ENCODE measurements at places on chromosomes 2 and 18.
A peak's percentile ranks its signal among the peaks of the same experiment; 100 is the strongest.

DNA sequence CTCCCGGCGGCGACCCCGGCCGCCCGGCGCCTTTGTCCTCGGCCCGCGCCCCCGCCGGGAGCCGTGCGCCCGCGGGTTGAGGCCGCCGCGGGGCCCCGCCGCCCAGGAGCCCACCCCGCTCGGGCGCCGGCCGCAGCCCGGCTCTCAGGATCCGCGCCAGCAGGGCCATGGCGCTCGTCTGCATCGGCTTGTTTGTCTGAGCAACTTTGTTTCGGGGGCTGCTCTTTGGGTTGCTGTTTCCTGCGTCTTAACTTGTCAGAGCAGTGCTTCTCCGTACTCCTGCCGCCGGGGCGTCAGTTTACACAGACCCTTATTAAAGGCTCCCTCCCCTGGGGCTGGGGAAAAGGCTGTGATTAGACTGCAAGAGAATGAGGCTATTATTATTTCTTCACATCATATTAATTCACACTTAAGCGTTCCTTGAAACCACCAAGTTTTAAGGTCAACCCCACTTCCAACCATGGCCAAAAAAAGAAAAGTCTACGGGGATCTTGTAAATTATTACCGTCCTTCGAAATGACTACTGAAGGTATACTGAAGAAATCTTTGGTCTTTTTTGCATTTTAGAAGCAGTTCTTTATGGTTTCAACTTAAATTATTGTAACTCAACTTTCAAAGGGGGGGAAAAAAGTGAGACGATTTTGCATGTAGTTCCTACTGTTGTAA is at the start of gene CYP27C1:
TSS of gene CYP27C1 (minus strand) at position 198 of the 666 bp plus-strand sequence. CDS start at position 169, 29 bp downstream.
- peak; percentile 36 for DNase-seq

DNA sequence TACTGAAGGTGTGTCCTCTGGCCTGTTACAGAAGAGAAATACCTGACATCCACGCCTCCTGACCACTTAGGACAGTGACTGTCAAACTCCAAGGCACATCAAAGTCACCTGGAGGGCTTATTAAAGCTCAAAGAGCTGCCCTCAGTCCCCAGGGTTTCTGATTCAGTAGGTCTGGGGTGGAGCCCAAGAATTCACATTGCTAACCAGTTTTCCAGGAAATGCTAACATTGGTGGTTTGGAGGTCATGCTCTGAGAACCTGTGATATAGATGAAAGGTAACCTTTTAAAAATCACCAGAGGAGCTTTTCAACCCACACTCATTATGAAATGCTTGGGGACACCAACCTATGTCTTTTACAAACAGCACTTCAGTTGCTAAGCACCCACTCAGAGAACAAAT is 172.3 kb downstream of the ALK start:
- DNase-seq = peak; percentile 37

GRCh38 chr18:22378672-22379282 is 38.9 kb downstream of the CTAGE1 start:
- DNase-seq = peak; percentile 11

GRCh38 chr2:7691961-7692656 is 774.9 kb downstream of the RNF144A start:
- peak; percentile 3 for DNase-seq

DNA sequence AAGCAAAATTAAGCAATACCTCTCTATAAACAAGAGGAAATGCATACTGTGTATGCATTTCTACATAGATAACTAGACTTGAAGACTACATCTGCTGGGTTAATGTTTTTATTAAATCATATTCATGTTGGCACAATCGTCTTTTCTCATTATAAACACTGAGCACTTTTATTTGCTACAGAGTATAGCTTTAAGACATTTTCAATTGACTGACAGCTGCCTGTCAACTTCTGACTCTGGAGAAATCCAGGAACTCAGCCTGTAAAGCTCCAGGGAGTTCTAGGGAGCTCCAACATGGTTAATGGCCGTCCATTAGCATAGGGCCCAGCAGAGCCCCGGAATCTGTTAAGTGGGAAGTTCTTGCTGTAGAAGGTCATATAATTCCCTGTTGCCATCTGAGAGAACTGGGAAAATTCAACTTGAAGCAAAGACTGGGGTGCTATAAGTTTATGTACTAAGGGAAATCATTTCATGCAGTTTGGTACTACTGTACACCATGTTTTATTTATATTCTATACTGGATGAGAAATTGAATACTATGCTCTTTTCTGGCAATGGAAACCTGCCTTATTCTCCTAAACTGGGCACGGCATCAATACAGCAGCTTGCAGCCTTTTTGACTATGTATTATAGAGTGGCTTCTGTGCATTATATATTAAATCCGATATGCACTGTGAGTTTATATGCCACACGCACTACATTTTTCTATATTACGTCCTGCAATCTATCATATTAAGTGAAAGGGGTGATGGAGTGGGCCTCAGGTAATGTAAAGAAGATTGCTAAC is 243.5 kb upstream of the ZNF521 start:
- no peak for DNase-seq

DNA sequence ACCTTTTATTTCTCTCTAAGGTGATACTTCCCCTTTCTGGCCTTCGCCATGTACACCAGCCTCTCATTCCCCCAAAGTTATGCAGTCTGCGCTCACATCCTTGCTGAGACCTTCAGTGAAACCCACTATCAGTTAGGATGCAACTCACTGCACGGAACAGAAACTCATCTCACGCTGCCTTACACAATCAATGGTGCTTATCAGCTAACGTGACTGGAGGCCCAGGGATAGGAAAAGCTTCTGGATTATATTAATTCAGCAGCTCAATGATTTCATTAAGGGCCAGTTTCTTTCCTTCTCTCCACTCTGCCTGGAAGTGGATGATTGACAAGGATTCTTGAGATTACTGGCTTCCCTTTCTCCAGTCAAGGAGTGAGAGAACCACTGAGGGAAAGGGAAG is 44.8 kb downstream of the CDH2 start:
- DNase-seq = no peak

DNA sequence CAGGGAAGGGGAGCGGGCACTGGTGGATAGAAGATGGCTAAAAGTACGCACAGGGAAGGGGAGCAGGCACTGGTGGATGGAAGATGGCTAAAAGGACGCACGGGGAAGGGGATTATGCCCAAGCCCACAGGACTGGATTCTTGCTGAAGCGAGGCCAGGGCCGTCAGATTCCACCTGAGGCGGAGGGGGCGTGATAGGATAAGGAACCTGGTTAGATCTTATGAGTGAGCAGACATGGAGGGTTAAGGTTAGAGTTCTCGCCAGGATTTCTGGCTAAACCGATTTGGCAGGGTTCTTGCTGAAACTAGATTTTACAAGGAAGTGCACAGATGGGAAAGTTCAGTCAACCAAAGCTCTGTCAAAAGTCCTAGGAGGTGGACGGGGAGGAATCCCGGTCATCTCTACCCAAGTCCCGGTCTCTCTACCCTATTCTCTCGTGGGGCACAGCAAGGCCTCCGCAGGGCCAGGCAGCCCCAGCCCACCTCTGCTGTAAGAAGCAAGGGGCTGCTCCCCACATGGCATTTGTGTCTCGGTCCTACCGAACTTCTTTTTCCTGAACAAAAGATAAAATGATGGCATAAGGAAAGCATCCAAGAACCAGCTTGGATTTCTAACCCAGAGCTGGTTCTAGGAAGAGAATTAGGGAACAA is 140.8 kb downstream of the PTGR3 start:
- DNase-seq = no peak

- no peak for DNase-seq
Observed at GRCh38 chr18:32974421-32975162, 201.8 kb upstream of the KLHL14 start.

DNA sequence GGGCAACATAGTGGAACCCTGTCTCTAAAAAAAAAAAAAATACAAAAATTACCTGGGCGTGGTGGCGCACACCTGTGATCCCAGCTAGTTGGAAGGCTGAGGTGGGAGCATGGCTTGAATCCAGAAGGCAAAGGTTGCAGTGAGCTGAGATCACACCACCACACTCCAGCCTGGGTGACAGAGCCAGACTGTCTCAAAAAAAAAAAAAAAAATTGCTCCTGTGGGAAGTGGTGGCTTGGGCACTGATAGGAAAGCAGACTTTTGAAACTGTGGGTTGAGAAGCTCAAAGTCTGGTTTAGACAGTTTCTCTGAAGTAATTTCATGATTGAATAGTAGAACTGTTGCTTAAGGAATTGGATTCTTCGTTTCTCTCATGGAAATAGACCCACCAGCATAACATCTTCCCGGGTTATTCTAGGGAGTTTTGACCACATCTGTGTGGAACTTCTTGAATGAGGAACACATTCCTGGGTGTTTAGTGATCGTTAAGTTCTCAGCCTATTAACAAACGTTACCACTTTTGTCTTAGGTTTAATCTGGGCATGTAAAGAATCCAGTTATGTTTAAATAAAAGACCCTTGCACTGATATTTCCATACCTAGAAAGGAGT is 33.5 kb downstream of the GRHL1 start:
- DNase-seq = no peak

- no peak for DNase-seq
Observed at GRCh38 chr2:66109419-66109818, 325.5 kb upstream of the MEIS1 start.

DNA sequence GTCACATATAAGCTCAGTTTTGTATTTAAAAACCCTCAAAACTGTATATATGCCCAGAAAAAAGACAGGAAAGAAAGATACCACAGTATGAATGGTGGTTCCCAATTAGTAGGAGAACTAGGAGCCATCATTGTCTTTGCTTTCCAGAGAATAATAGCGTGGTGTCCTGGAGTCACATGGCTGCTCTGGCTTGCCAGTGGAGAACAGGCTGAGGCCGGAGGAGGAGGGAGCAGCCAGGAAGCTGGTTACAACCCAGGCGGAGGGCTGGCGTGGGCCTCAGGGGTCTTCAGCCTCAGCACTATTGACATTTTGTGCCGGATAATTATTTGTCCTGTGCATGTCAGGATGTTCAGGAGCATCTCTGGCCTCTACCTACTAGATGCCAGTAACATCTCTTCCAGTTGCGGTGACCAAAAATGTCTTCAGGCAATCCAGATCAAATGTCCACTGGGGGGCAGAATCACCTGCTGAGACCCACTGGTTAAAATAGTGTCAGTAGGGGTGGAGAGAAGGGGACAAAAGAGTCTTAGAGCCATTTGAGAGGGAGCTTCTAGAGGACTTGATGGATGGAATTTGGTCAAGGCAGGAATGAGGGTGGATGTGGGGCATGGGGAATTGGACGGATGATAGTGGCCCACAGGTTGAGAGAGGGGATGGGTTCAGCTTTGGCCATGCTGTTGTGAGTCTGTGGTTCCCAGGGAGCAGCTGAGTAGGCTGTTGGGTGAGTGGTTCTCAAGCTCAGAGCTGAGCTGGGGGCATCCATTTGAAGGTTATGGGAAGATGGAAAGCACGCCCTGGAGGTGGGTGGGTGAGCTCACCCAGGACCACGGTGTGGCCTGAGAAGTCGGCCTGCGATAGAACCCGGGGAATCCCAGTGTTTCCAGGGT is 144.9 kb downstream of the AGAP1 start:
- no peak for DNase-seq

GRCh38 chr2:45275242-45275805 is 266.1 kb upstream of the SIX2 start:
- DNase-seq = peak; percentile 52

Data from astrocyte of the spinal cord (primary cell).